ENCODE measurements at places on chromosomes 1 and 21.

- peak; percentile 29 for DNase-seq
Measured at GRCh38 chr1:9882296-9882944, 27.6 kb downstream of the CTNNBIP1 start.

GRCh38 chr1:171828794-171829193, 12.5 kb upstream of the DNM3 start:
- DNase-seq, result no peak

- DNase-seq, result no peak
Measured at GRCh38 chr1:200969726-200970561, 53.6 kb downstream of the KIF21B start.

DNA sequence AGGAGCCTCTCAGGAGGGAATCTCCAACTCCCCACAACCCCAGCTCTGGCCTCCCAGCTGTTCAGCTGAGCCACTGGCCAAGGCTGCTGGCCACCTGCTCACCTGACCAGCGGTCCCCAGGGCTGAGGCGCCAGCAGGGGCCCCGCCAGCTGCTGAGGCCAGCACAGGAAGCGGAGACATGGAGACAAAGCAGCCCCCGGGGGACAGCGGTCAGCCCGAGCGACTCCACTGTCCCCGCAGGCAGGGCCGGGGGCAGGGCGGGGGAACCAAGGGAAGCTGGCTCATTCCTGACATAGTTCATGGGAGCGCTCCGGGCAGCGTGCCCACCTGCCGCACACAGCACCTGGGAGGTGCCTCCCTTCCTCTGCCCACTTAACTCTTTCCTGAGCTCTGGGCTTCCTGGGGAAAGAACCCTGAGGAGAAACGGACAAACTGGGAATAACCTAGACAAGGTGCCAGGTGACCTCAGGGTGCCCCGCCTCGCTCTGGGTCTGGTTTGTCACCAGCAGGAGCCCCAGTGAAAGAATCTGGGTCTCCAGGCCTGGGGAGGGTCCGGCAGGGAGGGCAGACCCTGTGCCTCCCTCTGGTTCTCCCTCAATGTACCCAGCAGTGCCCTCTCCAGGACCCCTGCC, 10.7 kb downstream of the EPHA2 start:
- DNase-seq, result no peak

DNA sequence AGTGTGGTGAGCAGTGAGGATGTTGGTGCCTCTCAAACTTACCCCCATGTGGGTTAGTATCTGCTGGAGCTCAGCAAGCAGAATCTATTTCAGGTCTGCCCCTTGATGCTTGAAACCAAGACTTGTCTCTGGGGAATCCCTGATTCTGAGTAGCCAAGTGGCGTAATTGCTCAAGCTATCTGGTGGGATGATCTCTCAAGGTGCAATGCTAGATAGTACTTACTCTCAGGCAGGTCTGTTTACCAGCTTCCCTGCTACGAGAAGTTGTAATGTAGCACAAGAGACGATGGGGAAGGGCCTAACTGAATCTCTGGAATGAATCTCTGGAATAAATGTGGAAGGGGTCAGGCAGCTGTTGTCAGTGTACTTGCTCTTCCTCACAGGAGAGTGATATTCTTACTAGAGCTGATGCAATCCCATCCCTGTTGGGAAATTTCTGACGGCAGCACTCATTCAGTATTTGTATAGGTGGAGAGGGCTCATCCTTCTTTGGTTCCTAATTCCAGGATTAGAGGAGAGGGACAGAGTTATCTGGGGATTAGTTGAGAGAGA, 65.4 kb downstream of the MACF1 start:
- DNase-seq, result no peak

DNA sequence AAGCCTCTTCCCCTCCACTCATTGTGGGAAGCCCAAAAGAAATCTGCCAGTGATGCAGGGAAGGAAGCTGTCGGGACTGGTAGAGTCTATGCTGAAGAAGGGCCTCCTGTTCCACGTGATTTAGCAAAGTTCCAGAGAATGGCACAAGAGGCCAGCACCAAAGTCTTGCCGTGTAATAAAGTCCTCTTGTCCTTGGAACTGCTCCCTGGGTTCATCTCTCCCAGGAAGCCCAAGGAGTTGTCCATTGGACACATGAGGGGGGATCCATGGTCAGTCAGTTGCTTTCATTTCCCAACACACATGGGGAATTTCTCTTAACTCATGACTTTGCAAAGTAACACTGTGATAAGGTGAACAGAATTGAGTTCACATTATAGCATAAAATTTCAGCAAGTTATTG, 116.1 kb upstream of the RAB4A start:
- no peak for DNase-seq

DNA sequence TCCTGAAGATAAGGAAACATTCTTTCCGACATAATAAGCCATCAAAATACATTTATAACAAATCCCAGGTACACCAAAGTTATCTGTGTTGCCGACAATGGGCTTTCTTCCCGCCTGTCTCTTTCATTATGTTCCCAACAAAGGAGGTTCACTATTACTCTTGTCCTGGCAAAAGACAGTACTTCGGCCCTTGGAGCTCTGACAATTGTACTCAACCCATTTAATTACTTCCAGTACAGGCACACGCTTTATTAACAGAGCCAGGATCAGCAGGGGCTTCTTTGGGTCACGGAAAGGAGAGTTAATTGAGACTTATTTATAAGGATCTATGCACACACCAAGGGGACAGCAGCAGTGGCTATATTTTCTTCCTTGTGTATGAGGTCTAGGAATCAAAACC, 46.6 kb upstream of the DUSP10 start:
- no peak for DNase-seq

DNA sequence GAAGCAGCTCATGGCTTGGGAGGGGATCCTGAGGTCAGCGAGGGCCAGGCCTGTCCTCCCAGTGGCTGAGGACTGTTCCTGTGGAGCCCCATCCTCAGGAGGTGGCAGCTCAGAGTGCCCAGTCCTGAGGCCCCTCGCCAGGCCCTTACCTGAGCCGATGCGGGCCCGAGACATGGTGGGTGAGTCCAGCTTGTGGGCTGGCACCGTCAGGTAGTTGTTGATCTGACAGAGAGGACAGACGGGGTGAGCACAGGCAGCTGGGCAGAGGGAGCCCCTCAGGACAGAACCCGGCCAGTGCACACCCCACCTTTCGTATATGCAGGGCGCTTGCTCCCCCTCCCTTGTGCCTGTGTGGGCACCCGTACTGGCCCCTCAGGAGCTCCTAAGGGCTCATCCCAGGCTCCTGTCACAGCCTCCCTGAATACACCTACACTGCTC, 53.9 kb downstream of the SLC9A1 start:
- DNase-seq, result no peak

DNA sequence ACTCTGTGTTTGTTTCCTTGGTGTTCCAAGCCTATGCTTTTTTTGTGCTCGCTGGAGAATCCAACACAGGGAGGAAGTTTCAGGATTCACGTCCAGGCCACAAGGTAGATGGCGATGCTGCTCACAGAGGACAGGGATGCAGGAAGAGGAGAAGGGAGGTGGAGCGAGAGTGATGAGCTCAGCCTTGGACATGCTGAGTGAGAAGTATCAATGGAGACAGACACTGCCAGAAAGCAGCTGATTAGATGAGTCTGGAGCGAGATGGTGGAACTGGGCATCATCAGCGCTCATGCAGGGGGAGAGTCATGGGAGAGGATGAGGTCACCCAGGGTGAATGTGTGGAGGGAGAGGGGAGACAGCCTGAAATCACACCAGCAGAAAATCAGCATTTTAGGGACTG, 110.0 kb downstream of the GLUL start:
- DNase-seq, result no peak

GRCh38 chr1:202807926-202808757, at the start of gene KDM5B:
KDM5B (minus strand) TSS chr1:202808421; CDS start chr1:202808305, 116 bp downstream.
- peak; percentile 63 for DNase-seq

DNA sequence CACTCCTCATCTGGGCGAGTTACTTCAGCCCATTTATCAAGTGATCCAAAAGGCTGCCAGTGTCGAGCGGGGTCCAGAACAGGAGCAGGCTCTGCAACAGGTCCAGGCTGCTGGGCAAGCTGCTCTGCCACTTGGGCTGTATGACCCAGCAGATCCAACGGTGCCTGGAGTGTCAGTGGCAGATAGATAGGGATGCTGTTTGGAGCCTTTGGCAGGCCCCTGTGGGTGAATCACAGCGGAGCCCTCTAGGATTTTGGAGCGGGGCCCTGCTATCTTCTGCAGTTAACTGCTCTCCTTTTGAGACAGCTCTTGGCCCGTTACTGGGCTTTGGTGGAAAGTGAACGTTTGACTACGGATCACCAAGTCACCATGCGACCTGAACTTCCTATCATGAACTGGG, 7.5 kb downstream of the MMEL1 start:
- no peak for DNase-seq

DNA sequence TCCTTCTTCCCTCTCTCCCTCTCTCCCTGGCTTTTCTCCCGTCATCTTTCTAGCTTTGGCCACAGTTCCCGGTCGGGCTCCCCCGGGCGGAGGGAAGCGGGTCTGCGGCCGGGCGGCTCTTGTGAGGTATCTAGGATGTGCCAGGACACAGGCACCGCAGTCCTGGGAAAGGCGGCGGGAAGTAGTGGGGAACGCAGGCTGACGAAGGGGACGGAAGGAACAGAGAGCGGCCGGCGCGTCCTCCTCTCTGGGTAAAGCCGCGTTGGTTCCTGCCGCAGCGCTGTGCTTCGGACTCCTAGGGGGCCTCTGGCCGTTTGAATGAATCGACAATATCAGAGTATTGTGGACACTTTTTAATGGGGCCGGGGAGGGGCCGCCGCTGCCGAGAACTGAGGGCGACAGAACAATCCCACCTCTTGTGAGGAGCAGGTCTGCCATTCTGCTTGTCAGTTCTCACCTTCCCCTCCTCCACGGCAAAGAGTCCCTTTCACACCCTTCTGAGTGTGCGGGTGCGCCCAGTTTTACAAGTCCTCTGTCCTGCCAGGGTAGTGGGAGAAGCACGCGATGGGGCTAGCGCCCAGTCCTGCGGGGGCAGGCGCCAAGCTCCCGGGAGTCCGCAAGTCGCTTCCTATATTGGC, 1.2 kb upstream of the LHX9 start:
- DNase-seq, result no peak

DNA sequence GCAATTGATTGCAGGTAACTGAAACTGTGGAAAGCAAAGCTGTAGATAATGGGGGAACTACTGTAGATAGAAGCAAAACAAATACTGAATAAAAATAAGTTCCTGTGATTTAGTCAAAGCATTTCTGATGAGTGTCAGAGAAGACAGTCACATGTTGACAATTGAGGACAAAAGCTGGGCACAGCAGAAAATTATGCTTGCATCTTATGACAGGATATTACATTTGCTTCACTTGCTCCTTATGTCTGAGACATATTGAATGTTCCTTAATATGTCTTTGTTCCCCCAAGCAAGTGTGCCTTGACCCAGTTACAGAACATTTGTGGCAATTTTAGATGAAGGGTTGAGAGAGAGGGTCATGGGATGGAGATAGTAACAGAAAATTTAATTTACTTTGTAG, 526.0 kb upstream of the B3GALT2 start:
- DNase-seq, result no peak

DNA sequence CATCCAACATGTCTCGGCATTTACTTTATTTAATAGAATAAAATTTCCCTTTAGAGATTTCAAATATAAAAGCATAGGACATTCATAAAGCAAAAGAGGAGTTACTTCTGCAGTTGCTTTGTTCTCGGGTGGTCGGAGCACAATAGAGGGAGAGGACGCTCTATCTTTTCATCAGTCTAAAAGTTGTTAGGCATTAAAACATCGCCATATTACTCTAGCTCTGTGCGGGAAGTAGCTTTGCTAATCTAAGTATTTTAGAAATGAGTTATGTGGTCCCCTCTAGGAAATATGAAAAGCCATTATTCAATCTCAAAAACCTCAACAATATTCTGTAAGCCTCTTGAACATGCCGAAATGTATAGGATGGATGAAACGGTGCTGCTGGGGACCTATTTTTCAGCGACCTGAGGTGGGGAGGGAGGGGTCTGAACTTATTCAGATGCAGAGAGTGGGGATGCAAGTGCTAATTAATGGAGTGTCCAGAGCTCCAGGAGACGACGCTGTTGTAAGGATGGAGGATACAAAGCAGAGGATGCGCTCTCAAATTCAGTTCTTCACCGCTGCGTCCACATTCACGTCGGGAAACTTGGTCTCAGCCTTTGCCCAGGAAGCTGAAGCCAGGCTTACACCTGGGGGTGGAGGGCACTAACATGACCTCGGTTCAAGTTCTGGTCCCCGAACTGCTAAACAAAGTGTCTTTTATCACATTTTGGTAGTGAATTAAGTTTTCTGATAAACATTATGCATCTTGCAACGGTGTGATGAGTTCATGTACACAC, 6.3 kb downstream of the CDKN2C start:
- no peak for DNase-seq

GRCh38 chr1:80607064-80607463, 1193.7 kb upstream of the ADGRL2 start:
- DNase-seq, result no peak

- DNase-seq, result no peak
Measured at GRCh38 chr1:22171951-22172715, 29.2 kb upstream of the WNT4 start.

- DNase-seq, result no peak
Measured at GRCh38 chr1:180175806-180176205, 21.1 kb downstream of the QSOX1 start.
